ENCODE measurements at places on chromosomes 6 and 20. TPM values are rescaled to one million over a fixed set of nuclear protein-coding genes. Genes with fewer than 3 reads are reported as not detected.

Gene SPATA25
- total RNA-seq: 4.7 TPM

Gene ERVFRD-1
- not detected for total RNA-seq

Gene PDE10A
- 38.2 TPM for total RNA-seq

Gene TREML4
- total RNA-seq: 0.12 TPM

Gene C20orf144
- not detected for total RNA-seq

Gene GRM1
- total RNA-seq: 0.23 TPM

Gene SLC17A3
- total RNA-seq: 0.12 TPM

Gene BTNL2
- not detected for total RNA-seq

All from metanephros (tissue), 2 donors.